Stimulated activated CD4-positive, alpha-beta T cell treated with anti-CD3 and anti-CD28 coated beads, Interleukin-1b, Interleukin-23, amount 100 ng/mL, for 24 hours (primary cell): ENCODE measurements at places on chromosomes 16 and 17.

DNA sequence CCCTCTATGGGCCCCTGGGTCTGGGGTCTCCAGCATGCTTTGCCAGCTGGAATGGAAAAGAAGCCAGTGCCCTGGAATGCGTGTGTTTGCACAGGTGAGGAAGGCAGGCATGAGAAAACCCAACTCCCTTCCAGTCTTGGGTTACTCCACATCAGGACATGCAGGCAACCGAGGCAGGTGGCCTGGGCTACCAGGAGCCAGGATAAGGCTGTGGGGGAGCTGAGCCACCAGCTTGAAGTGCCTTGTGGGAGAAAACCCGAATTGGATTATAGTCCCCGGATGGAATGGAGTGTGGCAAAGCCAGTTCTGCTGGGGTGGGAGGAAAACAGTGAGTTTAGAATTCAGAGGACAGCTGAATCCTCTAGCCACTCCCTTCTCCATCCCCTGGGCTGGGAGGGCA, 7.2 kb downstream of the SRCIN1 start:
- DNase-seq = no peak

GRCh38 chr17:77281122-77281903, 140.5 kb downstream of the SEC14L1 start:
- DNase-seq = peak; percentile 47

- peak; percentile 40 for DNase-seq
Observed at GRCh38 chr17:17694169-17695081, 13.2 kb downstream of the RAI1 start.

GRCh38 chr17:13952009-13952750, 117.1 kb upstream of the COX10 start:
- no peak for DNase-seq

- DNase-seq = no peak
Observed at GRCh38 chr16:26665166-26665939, 401.4 kb upstream of the C16orf82 start.

- DNase-seq = no peak
Observed at GRCh38 chr17:1767358-1767757, 5.5 kb downstream of the SERPINF1 start.

GRCh38 chr17:58913971-58914769, 158.5 kb downstream of the PPM1E start:
- no peak for DNase-seq

DNA sequence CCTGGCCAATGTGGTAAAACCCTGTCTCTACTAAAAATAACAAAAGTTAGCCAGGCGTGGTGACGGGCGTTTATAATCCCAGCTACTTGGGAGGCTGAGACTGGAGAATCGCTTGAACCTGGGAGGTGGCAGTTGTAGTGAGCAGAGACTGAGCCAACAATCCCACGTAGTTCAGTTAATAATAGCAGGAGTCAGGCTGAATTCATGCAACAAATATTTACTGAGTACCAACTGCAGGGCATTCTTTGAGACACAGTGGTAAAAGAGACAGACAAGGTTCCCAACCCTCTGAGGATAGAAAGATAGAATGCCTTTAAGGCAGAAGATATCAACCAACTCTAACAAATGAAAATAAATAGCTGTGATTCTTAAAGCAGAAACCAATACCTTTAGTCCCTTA, 39.1 kb downstream of the SPOP start:
- no peak for DNase-seq

DNA sequence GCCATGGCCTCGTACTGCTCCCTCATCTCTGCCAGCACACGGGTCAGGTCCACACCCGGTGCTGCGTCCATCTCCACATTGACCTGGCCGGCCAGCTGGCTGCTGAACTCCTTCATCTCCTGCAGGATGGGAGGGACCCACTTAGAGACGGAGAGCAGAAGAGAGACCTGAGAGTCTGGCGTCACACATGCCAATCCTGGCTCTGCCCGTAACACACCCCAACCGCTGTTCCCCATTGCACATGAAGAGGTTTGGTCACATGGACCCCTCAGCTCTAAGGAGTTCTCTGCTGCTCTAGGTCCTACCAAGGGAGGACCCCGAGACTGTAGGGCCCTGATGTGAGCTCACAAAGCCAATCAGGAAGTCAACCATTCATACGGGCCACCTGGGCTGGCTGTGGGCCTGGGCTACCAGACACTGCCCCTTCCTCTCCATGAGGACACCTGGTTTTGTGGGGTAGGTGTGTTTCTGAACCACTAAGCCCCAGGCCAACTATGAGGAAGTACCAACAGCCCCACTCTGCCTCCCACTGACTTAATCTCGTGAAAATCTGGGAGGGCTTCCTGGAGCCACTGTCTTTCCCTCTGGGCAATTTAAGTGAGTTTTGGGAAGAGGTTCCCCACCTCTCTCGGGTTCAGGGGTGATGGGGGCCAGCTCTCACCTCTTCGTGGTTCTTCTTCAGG, 2.4 kb downstream of the KRT15 start:
- no peak for DNase-seq

DNA sequence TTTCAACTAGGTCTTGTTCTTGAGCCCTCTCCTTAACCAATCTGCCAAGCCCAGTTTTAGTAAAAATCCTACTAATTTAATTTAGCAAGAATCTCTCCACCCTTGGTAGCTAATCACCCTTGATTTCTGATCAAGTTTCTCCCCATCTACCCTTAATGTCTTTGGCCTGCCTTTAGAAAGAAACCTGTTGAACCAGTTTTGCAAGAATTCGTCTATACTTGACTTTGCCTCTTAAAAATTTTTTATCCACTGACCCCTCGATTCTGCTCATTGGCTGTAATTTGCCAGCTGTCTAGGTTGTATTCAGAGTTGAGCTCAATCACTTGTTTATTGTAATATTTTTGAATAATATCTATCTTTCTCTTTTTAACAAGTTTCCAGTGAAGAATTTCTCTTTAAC, 1138.5 kb downstream of the CDH11 start:
- DNase-seq = no peak

DNA sequence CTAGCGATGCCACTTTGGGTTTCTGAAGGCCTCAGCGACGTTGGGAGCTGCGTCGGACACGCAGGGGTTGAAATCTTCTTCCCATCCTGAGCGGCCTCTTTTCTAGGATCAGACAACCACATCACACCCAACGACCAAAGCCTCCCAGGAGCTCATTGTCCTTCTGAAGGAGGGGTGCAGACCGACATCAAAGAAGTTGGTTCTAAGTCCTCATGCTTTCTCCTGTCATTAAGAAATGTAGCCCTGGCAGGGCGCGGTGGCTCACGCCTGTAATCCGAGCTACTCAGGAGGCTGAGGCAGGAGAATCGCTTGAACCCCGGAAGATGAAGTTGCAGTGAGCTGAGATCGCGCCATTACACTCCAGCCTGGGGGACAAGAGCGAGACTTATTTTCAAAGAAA, 1681.9 kb downstream of the TP53TG3F start:
- no peak for DNase-seq

DNA sequence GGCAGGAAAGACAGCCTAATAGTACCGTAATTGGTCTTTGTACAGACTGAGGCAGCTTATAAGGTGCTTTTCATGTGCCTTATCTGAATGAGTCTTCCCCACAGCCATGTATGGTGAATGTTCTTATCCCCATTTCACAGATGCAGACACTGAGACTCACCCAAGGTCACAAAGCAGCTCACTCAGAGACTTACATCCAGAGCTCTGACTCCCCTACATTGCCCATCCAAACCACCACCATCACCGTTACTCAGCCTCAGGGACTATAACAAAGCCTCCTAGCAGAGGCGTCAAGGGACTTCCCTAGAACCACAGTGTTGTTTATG, 627 bp upstream of the GPR179 start:
- no peak for DNase-seq

- DNase-seq = no peak
Observed at GRCh38 chr16:70692873-70693671, 7.2 kb upstream of the MTSS2 start.

GRCh38 chr16:12236589-12236988, 260.1 kb downstream of the SNX29 start:
- DNase-seq = no peak

- no peak for DNase-seq
Observed at GRCh38 chr17:48002266-48002915, 31.5 kb downstream of the CDK5RAP3 start.

DNA sequence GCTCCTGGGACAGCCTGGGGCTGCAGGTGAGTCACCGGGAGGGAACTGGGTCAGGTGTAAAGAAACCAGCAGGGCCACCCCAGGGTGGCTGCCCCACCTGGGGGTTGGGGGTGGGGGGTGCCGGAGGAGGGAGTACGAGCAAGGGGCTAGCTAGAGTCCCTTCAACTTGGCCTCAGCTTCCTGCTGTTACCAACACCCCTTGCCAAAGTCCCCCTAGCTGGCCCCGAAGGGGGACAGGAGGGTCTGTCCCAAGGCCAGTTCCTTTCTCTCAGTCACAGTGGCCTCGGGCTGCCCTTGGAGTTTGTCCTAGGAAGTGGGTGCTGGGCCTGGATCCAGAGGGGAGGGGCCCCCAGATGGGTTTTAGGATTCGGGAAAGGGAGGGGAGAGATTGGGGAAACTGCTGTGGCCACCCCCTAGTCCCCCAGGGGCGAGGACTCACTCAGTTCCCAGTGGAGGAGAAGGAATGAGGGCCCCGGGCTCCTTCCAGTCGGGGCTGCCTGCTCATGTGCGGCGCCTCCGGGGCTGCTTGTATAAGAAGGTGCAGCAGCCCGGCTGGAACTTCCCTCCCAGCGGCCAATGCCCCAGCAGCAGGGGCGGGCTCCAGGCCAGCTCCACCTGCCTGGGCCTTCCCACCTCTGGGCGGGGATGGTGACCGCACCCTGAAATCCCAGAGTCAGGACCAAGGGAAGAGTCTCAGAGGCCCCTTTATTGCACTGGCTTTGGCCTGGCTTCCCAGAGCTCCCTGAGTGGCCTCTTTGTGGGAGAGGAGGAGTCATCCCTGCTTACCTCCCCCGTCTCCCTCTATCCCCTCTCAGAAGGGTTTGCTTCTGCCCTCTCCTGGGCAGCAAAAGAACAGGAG, 7.3 kb downstream of the ARHGAP27 start:
- DNase-seq = no peak

GRCh38 chr16:12532871-12533610, 270.6 kb downstream of the CPPED1 start:
- DNase-seq = no peak

DNA sequence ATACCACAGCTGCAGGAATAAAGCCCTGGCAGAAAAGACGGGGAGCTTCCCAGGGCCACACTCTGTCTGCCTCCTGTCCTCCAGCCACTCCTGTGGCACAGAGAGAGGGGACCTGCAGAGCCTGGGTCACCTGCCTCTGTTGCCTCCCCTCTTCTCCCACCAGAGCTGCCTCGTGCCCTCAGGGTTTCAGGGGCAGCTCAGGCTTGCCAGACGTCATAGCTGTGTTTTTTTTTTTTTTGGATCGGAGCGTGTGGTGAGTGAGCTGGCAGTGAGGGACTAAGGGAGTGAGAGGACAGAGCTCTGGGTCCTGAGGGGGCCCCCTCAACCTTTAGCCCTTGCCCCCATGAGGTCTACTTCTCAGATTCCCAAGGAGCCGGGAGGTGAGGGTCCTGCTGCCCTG, 2.1 kb downstream of the PIK3R6 start:
- DNase-seq = no peak
